ENCODE measurements at places on chromosomes 2 and 18.
A peak's percentile ranks its signal among the peaks of the same experiment; 100 is the strongest.

GRCh38 chr2:234571620-234572407 lies 74.9 kb upstream of the ARL4C start:
- DNase-seq = no peak

DNA sequence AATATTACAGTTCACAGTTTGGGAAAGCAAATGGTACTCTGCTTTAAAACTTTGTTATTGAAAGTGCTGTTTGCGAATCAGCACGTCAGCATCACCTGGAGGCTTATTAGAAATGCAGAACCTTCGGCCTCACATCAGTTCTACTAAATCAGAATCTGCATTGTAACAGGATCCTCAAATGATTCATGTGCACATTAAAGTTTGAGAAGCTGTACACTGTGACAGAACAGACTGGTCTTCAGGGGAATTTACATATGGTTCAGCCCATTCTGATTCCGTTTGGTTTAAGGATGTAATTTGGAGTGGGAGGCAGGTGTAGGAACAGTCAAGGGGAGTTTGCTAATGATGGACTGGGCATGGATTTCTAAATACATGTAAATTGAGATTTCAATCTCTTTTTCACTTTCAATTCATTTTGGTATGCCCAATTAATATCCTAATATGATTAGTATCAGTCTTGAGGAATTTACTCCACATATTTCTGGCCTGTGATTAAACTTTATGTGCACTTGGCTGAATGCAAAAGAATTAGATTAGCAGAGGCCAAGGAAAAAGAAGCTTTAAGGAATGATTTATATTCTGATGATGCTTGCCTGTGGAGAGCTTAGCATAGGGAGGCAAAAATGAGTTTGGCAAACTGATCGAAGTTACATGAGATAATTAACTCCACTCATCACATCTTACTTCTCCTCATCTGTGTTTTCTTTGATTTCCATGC lies 248.8 kb downstream of the XIRP2 start:
- DNase-seq = no peak

DNA sequence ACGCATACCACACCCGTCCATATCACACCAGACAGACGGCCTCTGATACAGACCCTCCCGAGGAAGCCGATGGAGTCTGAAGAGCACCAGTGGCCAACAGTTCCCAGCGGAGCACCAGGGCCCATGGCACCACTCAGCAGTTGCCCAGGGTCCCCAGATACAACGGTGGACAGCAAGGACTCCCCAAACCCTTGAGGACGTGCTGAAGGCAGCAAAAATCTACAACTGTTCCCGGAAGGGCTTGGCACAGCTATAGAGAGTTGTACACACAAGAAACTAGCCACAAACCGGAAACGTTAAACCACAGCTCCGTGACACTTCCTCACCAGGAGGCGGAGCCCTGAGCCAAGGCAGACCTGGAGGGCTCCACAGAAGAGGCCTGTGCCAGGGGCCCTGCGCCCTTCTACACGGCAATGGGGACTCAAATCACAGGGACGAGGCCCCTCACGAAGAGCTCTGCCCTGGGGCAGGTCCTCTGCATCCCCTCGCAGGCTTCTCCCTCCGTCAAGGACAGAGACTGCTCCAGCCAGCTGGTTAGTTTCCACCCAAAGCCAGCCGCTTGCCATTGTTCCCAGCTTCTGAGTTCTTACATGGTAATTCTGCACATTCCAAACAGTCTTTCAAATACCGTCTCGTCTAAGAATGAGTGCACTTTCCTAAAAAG lies 133.4 kb downstream of the HDAC4 start:
- DNase-seq = no peak

GRCh38 chr18:55310044-55310676 lies 277.8 kb downstream of the TCF4 start:
- no peak for DNase-seq

GRCh38 chr2:172710584-172711047 lies 25.0 kb upstream of the RAPGEF4 start:
- peak; percentile 89 for DNase-seq

Data from kidney epithelial cell (primary cell).